ENCODE measurements at places on chromosomes 16 and 17. TPM values are rescaled to one million over a fixed set of nuclear protein-coding genes. Genes with fewer than 3 reads are reported as not detected.
A peak's percentile ranks its signal among the peaks of the same experiment; 100 is the strongest.

DNA sequence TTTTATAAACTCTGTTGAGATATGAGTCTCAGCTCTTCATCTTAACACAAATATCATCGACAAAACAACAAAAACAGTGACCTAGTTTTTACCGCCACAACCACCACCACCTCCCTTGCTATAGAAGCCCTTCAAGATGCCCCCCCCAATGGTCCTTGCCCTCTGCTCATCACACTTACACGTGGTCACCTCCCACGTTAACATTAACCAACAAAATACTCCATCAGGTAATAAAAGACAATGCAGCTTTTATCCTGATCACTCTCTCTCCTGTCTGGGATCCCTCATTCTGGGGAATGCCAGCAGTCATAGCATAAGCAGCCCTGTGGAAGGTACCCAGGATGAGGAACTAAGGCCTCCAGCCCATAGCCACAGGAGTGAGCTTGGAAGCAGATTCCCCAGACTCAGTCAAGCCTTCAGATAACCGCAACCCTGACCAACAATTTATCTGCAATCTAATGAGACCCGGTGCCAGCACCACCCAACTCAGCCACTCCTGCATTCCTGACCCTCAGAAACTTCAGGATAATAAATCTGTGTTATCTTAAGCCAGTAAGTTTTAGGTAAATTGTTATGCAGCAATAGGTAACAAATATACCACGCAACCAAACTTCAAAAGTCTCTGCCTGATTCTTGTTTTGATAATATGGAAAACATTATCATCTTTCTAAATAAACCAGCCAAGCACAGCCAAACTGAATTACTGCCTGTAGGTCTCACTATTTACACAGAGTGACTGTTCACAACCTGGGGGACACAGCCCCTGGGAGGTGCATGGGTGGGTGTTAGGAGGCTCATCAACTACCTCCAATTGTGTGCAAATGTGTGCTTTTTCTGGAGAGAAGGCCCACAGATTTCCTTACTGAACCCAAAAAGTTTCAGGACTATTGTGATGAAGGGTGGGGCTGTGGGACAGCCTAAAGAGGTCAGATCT lies 6.1 kb downstream of the PECAM1 start:
- no peaks in the 10 kb centered on the region for H3K27me3 ChIP-seq
- H3K27ac ChIP-seq = no peak overlapping the region
- peak; percentile 26 for DNase-seq
- no peaks in the 10 kb centered on the region for H3K4me1 ChIP-seq
- H3K4me3 ChIP-seq = no peak overlapping the region
- H3K36me3 ChIP-seq = no peaks in the 10 kb centered on the region

- no peaks in the 10 kb centered on the region for H3K36me3 ChIP-seq
- H3K4me3 ChIP-seq = no peak overlapping the region
- no peak overlapping the region for H3K27ac ChIP-seq
Observed at GRCh38 chr17:72342627-72343527, 222.1 kb downstream of the SOX9 start.

- no peaks in the 10 kb centered on the region for H3K27me3 ChIP-seq
- no peaks in the 10 kb centered on the region for H3K36me3 ChIP-seq
- no peak overlapping the region for H3K4me3 ChIP-seq
- no peak overlapping the region for H3K27ac ChIP-seq
- no peak for DNase-seq
Observed at GRCh38 chr16:66651965-66652364, 44.6 kb downstream of the CMTM4 start.

- H3K4me1 ChIP-seq = peaks cover 19% of the 10 kb centered on the region
- H3K27ac ChIP-seq = peak overlapping the region; percentile 76
- no peaks in the 10 kb centered on the region for H3K27me3 ChIP-seq
- H3K4me3 ChIP-seq = no peak overlapping the region
Observed at GRCh38 chr17:64328859-64329531, 61.7 kb downstream of the PECAM1 start.

- no peaks in the 10 kb centered on the region for H3K4me1 ChIP-seq
- no peaks in the 10 kb centered on the region for H3K27me3 ChIP-seq
- H3K4me3 ChIP-seq = no peak overlapping the region
- H3K36me3 ChIP-seq = no peaks in the 10 kb centered on the region
Observed at GRCh38 chr17:32671896-32672295, 185.1 kb downstream of the CDK5R1 start.

DNA sequence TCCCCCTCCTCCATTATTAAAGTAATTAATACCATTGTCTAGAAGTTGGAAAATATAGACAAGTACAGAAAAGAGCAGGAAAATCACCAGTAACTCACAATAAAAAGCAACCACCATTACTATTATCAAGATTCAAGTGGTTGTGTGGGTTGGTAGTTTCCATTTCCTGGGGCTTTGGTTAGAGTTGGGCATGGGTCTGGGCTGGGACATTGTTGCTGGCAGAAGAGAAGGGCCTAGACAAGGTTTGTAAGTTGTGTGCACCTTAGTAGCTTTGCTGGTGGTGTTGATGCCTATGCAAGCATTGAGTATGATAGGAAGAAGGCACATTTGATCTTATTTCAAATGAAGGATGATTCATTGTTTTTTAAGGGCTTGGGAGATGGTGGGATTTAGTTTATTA lies 25.4 kb upstream of the NFATC3 start:
- no peak for DNase-seq
- no peaks in the 10 kb centered on the region for H3K27me3 ChIP-seq
- no peaks in the 10 kb centered on the region for H3K4me1 ChIP-seq
- peaks cover 2% of the 10 kb centered on the region for H3K36me3 ChIP-seq
- H3K4me3 ChIP-seq = no peak overlapping the region

- no peak overlapping the region for H3K4me3 ChIP-seq
- peak; percentile 69 for DNase-seq
- no peaks in the 10 kb centered on the region for H3K4me1 ChIP-seq
- H3K27me3 ChIP-seq = no peaks in the 10 kb centered on the region
Observed at GRCh38 chr17:42407289-42407836, 15.7 kb downstream of the CAVIN1 start.

GRCh38 chr16:84321932-84322331 lies 27.3 kb downstream of the WFDC1 start:
- no peak overlapping the region for H3K4me3 ChIP-seq
- DNase-seq = no peak
- no peaks in the 10 kb centered on the region for H3K36me3 ChIP-seq
- no peaks in the 10 kb centered on the region for H3K27me3 ChIP-seq

DNA sequence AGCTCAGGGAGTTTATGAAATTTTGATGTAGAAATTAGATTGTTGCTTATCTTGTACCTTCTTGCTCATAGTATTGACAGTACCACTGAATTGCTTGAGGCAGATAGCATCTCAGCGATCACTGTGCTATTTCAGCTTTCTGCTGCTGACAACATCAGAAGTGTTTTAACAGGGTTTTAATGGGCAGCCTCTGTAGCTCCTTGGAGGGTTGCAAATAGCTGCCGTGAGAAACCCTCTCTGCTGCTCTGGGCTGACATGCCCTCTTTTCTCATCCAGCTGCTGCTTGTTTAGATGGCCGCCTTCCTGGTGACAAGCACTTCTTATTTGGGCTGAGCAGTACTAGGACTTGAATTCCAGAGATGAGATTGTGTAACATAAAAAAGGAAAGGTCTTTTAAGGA lies 180.2 kb upstream of the TBX2 start:
- H3K36me3 ChIP-seq = no peaks in the 10 kb centered on the region
- H3K27ac ChIP-seq = no peak overlapping the region
- H3K27me3 ChIP-seq = no peaks in the 10 kb centered on the region
- no peak overlapping the region for H3K4me3 ChIP-seq
- no peaks in the 10 kb centered on the region for H3K4me1 ChIP-seq
- DNase-seq = no peak

DNA sequence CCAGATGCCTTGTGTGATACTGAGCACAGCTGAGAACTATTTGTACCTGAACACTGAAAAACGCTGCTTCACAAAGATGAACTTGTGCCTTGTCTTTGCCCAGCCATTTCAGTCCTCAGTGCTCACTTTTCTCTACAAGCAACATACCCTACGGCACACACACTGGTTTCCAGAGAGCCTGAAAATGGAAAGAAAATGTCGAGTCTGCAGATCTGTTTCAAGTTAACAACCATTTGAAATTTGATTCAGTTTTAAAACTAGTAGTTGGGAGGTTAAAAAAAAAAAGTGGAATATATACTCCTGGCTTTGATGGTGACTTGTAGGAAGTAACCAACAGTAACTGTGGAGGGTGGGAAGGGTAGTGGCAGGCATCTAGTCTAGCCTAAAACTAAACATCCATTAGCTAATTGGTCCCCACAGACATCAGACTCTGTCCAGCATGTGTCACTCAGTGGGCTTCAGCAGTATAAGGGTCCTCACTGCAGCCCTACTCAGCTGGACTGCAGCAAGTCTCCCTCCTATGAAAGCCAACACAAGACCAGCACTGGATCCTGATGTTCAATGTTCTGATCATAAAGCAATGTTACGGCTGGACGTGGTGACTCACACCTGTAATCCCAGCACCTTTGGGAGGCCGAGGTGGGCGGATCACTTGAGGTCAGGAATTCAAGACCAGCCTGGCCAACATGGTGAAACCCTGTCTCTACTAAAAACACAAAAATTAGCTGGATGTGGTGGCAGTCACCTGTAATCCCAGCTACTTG lies 27.1 kb downstream of the ERN1 start:
- no peak overlapping the region for H3K4me3 ChIP-seq
- H3K27me3 ChIP-seq = no peaks in the 10 kb centered on the region
- H3K4me1 ChIP-seq = no peaks in the 10 kb centered on the region
- DNase-seq = no peak

GRCh38 chr17:14469971-14470370 lies 169.1 kb downstream of the HS3ST3B1 start:
- no peak overlapping the region for H3K27ac ChIP-seq
- H3K36me3 ChIP-seq = no peaks in the 10 kb centered on the region
- no peak overlapping the region for H3K4me3 ChIP-seq

GRCh38 chr17:61349350-61349749 lies 50.3 kb upstream of the TBX2 start:
- no peak overlapping the region for H3K27ac ChIP-seq
- no peaks in the 10 kb centered on the region for H3K27me3 ChIP-seq
- H3K36me3 ChIP-seq = no peaks in the 10 kb centered on the region
- H3K4me3 ChIP-seq = no peak overlapping the region
- H3K4me1 ChIP-seq = no peaks in the 10 kb centered on the region

DNA sequence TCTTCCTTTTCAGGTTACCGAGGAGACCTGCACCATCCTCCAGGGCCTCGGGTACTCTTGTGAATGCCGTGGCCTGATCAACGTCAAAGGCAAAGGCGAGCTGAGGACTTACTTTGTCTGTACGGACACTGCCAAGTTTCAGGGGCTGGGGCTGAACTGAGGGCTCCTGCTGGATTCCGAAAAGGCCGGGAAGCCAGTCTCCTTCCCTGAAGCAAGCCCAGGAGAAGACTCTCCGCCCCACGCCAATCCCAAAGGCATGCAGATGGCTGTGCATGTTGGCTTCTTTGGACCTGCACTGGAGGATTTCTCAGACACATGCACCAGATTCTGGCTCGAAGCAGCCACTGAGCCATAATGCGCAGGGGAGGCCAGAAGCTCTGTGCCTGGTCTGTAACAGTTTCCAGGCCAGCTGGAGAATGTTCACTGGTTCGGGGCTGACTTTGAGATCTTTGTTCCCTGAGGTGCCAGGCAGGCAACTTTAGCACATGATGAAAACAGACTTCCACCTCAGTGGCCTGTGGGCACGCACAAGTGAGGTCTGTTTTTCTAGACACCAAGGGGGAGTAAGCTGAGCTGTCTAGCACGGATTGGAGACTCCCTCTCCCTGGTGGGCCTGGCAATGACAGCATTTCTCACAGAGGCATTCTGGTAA lies 49.1 kb downstream of the ADCY7 start:
- no peak overlapping the region for H3K27ac ChIP-seq
- peaks cover 35% of the 10 kb centered on the region for H3K36me3 ChIP-seq
- DNase-seq = no peak
- H3K4me3 ChIP-seq = no peak overlapping the region
- no peaks in the 10 kb centered on the region for H3K27me3 ChIP-seq
- peaks cover 3% of the 10 kb centered on the region for H3K4me1 ChIP-seq

GRCh38 chr17:77521076-77521475 lies 380.3 kb downstream of the SEC14L1 start:
- DNase-seq = no peak
- no peaks in the 10 kb centered on the region for H3K36me3 ChIP-seq
- H3K4me1 ChIP-seq = no peaks in the 10 kb centered on the region
- no peak overlapping the region for H3K4me3 ChIP-seq
- no peak overlapping the region for H3K27ac ChIP-seq
- no peaks in the 10 kb centered on the region for H3K27me3 ChIP-seq

- no peak for DNase-seq
- no peak overlapping the region for H3K27ac ChIP-seq
- H3K4me1 ChIP-seq = no peaks in the 10 kb centered on the region
Observed at GRCh38 chr17:55533608-55534007, 22.4 kb upstream of the SMIM36 start.

- H3K36me3 ChIP-seq = peaks cover 8% of the 10 kb centered on the region
- H3K27ac ChIP-seq = no peak overlapping the region
- H3K4me1 ChIP-seq = peaks cover 9% of the 10 kb centered on the region
- no peak overlapping the region for H3K4me3 ChIP-seq
- H3K27me3 ChIP-seq = no peaks in the 10 kb centered on the region
- peak; percentile 34 for DNase-seq
Observed at GRCh38 chr17:1612400-1612799, 16.2 kb downstream of the SLC43A2 start.

DNA sequence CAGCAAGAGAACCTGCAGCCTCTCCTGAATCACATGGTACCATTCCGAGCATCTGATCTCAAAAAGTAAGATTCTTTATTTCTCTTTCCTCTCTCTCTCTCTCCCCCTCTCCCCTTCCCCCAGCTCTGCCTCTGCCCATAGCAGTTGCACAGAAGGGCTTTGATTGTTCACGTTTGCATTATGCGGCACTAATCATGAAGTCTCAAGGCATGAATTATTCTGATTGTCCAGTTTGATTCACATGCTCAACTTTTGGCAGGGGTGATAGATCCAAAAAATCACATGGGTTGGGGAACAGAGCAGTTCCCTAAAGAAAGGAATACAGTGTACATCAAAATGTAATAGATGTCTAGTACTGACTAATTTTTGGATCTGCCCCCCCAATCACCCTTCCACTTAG lies 380.0 kb upstream of the SOX9 start:
- H3K27me3 ChIP-seq = no peaks in the 10 kb centered on the region
- H3K4me1 ChIP-seq = no peaks in the 10 kb centered on the region
- H3K36me3 ChIP-seq = no peaks in the 10 kb centered on the region
- H3K4me3 ChIP-seq = no peak overlapping the region

GRCh38 chr17:29667969-29668368 lies 45.3 kb upstream of the CORO6 start:
- H3K27ac ChIP-seq = no peak overlapping the region
- no peak overlapping the region for H3K4me3 ChIP-seq
- peaks cover 26% of the 10 kb centered on the region for H3K36me3 ChIP-seq
- H3K27me3 ChIP-seq = no peaks in the 10 kb centered on the region

Gene HOXB2
- polyA plus RNA-seq = 30.7 TPM

Gene CACNA1H
- polyA plus RNA-seq = 6.4 TPM

Gene PRR15L
- 64.5 TPM for polyA plus RNA-seq

Gene DNAAF1
- 2.4 TPM for polyA plus RNA-seq

Gene HSDL1
- polyA plus RNA-seq = 12.1 TPM

Gene RAB40B
- 36.1 TPM for polyA plus RNA-seq

Gene MAPT
- polyA plus RNA-seq = 15.4 TPM

Measured in kidney (tissue), 22 donors.